ENCODE measurements at places on chromosomes 12 and 14.

GRCh38 chr12:39327510-39327909 lies 115.4 kb downstream of the KIF21A start:
- no peak for DNase-seq

DNA sequence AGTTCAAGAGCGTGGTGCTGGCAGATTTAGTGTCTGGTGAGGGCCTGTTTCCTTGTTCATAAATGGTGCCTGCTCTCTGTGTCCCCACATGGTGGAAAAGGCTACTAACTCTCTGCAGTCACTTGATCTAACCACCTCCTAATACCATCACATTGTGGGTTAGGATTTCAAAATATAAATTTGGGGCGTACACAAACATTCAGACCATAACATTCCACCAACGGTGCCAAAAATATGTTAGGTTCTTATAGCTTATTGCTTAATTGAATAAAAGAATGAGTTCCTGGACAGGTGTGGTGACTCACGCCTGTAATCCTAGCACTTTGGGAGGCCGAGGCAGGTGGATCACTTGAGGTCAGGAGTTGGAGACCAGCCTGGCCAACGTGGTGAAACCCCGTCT lies 3.4 kb upstream of the DYRK2 start:
- DNase-seq, result no peak

DNA sequence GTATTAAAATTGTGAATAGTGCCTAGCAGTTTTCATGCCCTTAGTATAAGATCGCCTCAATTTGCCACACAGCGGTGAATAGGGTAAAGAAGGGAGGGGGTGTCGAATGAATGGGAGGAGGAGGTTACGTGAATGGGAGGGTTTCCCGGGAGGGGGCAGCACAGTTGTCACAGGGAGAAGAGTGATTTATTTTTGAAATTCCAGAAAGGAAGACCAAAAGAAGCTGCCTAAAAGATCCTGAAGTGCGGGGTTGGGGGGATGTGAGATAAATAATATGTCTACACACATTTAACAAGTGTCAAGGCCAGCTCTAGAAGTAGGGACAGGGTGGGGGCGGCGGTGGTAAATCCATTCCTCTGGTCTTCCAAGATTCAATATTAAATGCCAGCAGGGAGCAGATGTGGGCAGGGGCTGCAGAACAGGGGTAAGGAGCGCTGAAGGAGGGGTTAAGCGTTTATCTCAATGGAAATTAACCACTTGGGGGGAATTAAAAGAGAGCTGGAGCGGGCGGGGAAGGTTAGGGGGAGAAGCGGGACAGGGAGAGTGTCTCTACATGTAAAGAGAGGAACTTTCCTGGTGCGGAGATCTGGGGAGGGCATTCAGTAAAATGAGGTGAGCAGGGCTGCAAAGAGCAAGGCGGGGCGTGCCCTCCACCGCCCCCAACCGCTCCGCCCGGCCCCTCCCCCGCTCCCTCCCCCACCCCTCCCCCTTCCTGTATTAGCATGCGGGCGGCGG lies 867 bp downstream of the C12orf42 start:
- DNase-seq, result no peak

- no peak for DNase-seq
Measured at GRCh38 chr14:101019990-101020710, 116.6 kb upstream of the RTL1 start.

- DNase-seq, result no peak
Measured at GRCh38 chr12:1662761-1663439, 28.0 kb upstream of the ADIPOR2 start.

DNA sequence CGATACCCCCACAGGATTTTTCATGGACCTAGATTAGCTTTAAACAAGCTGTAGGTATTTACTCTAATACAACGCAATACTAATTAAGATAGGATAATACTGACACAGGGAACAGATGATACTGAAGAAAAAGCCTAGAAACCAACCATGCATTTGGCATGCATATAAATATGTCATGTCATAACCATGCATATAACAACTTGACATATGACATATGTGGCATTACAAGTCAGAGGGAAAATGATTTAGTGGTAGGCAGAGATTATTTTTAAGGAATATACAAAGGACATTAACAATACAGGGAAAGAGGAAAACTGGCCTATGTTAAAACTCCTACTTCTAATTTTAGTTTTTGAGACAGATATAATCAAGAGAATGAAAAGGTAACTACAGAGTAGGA lies 27.9 kb downstream of the CAPS2 start:
- DNase-seq, result no peak

GRCh38 chr12:93705237-93705636 lies 28.1 kb downstream of the CRADD start:
- DNase-seq, result no peak

GRCh38 chr12:30598889-30599288 lies 96.8 kb downstream of the IPO8 start:
- no peak for DNase-seq

GRCh38 chr14:27916326-27916725 lies 850.3 kb upstream of the FOXG1 start:
- DNase-seq, result no peak

DNA sequence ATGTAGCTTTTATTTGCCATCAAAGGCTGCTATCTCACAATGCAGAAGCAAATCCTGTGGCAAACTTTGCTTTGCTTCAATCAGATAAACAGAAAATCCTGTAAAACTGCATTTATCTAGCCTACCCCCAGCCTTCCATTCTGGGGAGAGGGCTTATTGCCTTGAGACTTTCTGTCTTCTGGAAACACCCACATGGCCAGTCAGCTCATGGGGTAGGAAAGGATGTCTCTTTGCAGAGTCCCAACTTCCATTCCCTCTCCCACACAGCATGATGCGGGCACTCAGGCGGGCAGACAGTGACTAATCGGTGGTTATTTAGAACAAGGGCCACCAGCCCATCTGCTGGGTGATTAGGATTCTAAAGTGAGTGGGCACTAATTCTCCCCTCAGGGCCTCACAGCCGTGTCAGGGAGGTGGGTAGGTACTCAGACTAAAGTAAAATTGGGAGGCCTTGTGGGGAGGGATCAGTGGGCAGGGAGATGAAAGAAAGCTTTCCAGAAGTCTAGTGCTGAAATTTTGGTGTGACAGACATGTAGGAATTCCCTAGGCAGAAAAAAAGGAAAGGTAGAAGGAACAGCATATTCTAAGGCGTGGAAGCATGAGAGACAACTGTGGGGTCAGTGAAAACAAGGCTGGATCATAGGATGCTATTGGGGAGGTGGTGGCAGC lies 720.5 kb downstream of the VRK1 start:
- DNase-seq, result no peak

GRCh38 chr14:68692916-68693771 lies 99.7 kb downstream of the ZFP36L1 start:
- DNase-seq, result no peak

DNA sequence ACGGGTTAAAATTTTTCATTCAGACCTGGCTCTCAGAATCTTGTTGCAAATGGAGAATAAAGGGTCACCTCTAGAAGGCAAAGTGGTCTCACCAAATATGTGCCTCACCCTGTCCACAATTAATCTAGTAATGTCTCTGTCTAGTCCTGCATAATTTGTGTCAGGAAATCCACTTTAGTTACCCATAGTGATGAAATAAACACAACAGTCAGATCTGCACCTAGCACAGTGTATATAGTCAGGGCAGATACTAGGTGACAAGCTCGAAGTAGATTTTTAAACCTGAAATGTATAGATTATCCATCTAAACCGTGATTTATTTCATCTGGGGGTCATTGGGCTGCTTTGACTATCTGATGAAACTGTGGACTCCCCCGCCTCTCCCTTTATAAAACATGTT lies 15.9 kb upstream of the FLVCR2 start:
- DNase-seq, result no peak

GRCh38 chr12:93502802-93503623 lies 35.7 kb downstream of the MRPL42 start:
- DNase-seq, result peak; percentile 70

- DNase-seq, result no peak
Measured at GRCh38 chr12:78038541-78038940, 207.8 kb downstream of the NAV3 start.

DNA sequence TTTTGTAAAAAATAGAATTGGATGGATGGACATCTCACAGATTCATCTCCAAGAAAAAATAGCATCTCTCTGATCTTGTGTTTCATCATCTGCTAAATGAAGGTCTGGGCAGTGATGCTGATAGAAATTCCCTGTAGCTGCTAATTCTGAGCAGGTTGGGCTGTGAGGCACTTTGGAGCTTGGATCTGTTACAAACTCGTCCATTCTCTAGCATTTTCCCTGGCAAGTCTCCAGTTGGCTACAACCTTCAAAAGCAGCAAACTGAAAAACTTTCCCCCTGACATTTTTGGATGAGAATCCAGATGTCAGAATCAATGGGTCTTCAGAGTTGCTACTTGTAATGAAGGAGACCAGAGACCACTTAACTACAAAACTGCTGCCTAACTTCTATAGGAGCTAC lies 72.7 kb downstream of the TPH2 start:
- no peak for DNase-seq

- no peak for DNase-seq
Measured at GRCh38 chr12:76874491-76875190, 4.2 kb downstream of the CSRP2 start.

DNA sequence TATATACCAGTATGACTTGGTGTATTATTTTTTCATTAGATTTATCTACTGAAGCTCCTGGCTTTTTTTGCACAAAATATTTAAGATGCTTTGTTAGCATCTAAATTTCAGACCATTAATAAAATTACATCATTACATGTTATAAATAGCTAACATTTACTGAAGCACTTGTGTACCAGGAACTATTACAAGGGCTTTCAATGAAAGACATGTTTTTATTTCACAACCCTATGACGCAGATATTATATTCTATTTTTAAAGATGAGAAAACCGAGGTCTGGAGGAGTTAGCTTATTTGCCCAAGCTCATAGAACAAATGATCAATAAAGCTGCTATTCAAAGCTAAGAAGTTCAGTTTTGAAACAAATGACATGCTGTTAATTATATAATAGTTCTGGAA lies 420.4 kb upstream of the DCN start:
- DNase-seq, result no peak

- DNase-seq, result no peak
Measured at GRCh38 chr14:96781371-96781770, 15.8 kb upstream of the VRK1 start.

GRCh38 chr12:67525617-67525884 lies 123.0 kb upstream of the DYRK2 start:
- DNase-seq, result no peak

DNA sequence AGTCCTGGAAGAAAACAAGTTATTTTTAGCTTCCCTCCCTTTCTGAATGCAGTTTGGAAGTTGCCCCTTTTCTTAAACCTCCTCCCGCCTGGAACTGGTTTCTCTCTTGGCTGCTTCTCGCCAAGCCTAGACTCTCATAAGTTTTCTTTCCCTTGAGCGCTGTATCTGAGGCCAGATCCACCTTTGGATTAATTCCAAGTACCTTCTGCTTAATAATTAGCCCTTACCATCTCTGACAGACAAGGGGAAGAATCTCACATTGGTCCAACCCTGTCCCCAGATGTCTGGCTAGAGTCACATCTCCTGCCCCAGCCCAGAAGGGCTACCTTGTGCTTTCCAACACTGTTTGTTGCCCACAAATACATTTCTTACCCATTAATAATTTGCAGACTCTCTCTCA lies 161.8 kb upstream of the RGS6 start:
- DNase-seq, result no peak

DNA sequence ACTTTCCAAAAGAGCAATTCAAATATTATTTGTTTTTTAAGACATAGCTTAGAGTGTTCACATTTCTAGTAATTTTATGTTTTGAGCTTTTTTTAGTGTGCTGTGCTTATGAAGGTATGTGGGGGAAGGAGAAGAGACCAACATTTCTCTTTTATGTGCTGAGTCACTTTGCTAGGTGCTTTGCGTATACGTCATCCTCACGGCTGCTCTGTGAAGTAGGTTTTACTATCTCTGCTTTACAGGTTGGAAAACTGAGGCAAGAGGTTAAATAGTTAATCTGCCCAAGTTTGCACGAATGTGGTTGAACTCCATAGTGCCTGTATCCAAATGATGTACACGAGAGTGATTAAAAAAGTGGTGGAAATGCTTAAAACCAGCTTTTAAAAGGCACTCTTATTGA lies 75.9 kb downstream of the AEBP2 start:
- no peak for DNase-seq

DNA sequence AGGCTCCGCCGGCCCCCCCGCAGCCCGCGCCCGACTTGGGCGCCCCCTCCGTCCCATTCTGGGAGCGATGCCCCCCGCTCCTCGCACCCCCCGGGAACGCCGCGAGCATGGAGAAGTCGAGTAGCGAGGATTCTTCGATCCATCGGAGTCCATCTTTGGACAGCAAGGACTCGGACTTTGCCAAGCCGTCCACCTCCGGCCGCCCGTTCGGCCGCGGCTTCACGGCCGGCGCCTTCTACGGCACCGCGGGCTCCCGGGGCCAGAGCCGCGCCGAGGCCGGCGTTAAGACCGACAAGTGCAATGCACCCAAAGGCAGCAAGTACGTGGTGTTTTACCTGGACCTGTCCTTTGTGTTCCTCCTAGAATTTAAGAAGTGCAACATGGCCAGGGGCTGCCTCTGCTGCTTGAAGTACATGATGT lies 123.6 kb downstream of the TSPAN9 start:
- no peak for DNase-seq

DNA sequence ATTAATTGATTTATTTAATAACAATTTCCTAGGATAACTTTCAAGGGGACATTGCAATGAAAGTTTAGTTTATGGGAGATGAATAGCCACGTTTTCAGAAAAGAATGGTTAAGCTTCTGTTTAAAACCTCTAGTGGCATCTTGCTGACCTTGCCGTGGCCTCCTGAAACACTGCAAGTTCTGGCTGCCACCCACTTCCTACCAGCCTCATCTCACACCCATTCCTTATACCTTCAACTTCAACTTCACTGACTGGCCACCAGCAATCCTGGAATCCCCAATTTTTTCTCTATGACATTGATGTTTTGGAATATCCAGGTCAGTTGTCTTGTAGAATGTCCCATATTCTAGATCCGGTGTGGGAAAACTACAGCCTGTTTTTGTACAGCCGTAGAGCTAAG lies 5.2 kb upstream of the HELB start:
- no peak for DNase-seq

DNA sequence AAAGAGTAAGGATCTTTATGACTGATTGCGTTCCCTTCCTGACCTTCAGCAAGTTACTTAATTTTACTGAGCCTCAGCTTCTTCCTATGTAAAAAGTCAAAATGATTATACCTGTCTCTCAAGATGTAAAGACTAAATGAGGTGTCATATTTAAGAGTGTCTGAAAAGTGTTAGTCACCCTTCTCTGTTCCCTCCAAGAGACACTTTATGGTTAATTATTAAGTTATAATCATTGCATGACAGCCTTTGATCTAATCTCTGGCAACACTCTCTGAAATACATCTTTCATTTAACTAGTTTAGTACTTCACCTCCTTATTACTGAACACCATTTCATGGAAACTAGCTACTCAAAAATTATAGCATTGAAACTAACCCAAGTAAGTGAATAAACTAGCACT lies 54.8 kb downstream of the BMAL2 start:
- DNase-seq, result no peak
